NCI-H1436 (cell line): ENCODE measurements at places on chromosomes 5 and 9.

- DNase-seq: no peak
Measured at GRCh38 chr9:122265149-122265915, 650 bp downstream of the MRRF start.

GRCh38 chr5:167207081-167207480, 1084.4 kb upstream of the WWC1 start:
- no peak for DNase-seq

GRCh38 chr9:13979941-13980318, 334.0 kb downstream of the NFIB start:
- no peak for DNase-seq

DNA sequence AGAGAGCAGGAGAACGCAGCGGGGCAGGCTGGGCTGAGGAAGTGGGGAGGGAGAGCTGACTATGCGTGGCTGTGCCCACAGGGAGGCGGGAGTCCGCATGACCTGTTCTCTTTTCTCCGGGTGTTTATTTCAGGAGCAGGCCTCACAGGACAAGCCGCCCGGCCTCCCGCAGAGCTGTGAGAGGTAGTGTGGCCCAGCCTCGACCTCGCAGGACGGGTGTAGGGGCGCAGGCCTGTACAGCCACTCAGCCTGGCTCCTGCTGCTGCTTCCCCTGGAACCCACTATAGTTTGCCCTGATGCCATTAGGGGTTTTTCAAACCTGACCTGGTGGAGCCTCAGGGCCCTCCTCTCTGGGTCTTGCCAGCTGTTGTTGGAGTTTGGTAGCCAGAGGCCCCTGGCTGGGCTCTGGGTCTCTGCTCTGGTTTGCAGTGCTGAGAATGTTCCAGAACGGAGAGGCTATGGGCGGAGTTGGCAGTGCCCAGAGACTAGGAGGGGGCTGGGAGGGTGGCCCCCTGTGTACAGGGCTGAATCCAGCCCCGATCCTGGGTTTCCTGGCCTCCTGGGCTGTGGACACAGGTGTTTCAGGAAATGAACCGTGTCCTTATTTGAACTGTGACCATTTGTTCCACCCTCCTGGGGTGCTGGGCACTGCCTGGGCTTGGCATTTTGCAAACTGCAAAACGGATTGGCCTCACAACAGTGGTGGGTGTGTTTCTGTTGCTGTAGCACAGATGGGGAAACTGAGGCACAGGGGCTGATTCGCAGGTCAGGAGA, 78.8 kb downstream of the WNK2 start:
- DNase-seq: no peak

DNA sequence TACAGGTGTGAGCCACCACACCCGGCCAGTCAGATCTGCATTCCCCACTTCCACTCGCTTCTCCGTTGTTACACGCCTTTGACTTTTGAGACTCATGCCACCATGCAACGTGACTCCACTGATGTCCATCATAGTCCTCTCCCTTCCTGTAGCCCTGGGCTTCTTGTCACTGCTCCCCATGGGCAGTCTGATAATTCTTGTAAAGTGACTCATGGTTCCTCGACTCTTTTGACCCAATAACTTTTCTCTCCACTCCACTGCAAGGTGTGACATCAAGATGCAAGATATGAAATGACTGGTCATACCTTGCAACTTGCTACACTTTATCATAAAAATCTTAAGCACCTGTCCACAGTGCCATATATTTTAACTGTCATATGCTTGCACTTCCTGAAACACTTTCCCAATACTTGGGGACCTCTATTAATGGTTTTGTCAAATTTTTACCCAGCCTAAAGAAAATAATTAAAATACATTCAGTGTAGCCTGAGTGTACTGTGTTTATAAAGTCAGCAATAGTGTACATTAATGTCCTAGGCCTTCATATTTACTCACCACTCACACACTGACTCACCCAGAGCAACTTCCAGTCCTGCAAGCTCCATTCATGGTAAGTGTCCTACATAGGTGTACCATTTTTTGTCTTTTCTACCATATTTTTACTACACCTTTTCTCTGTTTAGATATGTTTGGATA, 18.6 kb upstream of the ANKRD18A start:
- no peak for DNase-seq
